ENCODE measurements at places on chromosomes 2 and 18.

DNA sequence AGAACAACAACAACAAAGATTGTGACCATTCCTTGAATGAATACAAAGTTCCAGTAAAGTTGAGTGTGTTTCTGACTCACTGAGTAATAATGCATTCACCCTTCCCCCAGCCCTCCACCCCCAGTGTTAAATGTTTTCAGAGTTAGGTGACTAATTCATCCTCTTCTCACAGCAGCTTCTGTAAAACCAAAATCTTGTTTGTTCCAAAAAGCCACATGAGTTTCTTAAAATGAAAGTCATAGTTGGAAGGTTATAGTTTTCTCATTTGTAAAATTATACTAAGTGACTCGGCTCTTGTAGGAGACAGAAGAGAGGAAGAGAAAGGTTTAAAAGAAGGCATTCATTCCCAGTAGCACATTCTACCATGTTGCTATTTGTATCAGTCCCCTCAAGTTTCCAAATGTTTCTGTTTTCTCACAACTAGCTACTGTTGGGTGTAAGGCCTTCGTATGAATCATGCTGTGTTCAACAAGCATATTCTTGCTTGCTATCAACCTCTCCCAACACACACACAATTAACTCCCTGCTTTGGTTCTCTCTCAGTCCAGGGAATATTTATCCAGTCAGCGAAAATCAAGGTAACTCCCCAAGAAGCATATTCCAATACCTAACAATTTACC, 75.3 kb downstream of the MBD2 start:
- peak; percentile 62 for DNase-seq

GRCh38 chr2:69086466-69086865, 73.5 kb downstream of the ANTXR1 start:
- no peak for DNase-seq

DNA sequence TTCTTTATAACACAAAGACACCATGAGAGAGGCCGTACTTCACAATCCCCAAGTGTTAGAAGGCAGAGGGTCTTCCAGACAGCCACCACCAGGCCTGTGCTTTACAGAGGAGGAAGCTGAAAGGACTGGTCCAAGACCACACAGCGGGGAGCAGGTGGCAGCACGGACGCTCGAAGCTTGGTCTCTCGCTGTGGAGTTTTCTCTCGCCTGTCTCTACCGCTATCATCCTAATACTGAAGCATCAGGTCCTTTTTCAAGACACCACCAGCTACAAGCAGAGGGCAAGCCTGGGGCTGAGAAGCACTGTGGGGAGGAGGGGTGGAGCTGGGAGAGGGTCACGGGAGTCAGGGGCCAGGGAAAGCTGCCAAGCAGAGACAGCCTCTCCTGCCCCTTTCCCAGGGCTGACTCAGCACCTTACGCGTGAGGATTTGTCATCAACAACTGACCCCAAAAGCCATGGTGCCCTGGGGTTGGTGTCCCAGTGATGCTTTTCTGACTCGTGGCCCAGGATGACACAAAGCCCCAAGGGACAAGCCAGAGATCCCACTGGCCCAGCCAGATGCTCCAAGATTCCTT, 31.9 kb upstream of the FOSL2 start:
- no peak for DNase-seq

- DNase-seq = no peak
Measured at GRCh38 chr2:108364676-108365297, 13.0 kb upstream of the SULT1C4 start.

DNA sequence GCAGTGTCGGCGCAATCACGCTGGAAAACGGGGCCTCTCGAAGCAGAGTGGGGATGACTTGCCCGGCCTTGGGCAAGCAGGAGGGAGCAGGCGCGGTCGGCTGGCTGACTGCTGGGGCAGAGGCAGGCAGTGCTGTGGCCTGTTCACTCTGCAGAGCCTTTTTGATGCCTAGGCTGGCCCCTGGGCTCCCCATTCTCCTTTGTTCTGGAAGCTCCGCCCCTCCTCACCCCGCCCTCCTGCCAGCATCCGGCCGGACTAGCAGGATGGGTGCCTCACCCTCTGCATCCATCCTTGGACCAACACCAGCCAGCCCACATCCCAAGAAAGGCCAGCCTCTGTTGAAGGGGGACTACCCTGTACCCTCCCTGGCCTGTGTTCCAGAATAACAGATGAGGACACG, at the start of gene ASPRV1:
Gene ASPRV1 (minus strand): TSS at position 136 of the 400 bp plus-strand sequence. CDS start 195 bp downstream, outside the sequence.
- DNase-seq = peak; percentile 52

GRCh38 chr2:158741625-158742024, 53.5 kb upstream of the DAPL1 start:
- DNase-seq = no peak

DNA sequence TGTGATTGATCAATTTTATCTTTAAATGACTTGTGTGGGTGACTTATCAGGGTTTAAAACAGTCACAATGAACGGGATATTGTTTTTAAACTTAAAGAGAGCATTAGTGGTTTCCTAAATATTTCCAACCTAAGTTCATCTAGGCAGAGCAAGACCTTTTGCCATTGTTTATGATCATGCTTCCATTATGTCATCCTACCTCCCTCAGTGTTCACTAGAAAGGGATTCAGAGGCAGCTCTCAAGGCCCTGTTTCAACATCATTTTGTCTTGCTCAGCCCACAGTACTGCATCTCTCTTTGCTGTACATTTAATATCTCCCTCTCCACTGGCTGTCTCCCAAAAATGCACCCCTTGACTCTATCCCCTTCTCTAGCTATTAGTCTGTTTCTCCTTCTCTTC, 21.5 kb upstream of the PELI1 start:
- DNase-seq = no peak

GRCh38 chr2:82538590-82539279, 1920.3 kb downstream of the SUCLG1 start:
- DNase-seq = no peak

DNA sequence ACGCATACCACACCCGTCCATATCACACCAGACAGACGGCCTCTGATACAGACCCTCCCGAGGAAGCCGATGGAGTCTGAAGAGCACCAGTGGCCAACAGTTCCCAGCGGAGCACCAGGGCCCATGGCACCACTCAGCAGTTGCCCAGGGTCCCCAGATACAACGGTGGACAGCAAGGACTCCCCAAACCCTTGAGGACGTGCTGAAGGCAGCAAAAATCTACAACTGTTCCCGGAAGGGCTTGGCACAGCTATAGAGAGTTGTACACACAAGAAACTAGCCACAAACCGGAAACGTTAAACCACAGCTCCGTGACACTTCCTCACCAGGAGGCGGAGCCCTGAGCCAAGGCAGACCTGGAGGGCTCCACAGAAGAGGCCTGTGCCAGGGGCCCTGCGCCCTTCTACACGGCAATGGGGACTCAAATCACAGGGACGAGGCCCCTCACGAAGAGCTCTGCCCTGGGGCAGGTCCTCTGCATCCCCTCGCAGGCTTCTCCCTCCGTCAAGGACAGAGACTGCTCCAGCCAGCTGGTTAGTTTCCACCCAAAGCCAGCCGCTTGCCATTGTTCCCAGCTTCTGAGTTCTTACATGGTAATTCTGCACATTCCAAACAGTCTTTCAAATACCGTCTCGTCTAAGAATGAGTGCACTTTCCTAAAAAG, 133.4 kb downstream of the HDAC4 start:
- DNase-seq = no peak

GRCh38 chr2:72830273-72830672, 4.4 kb upstream of the EXOC6B start:
- no peak for DNase-seq

- DNase-seq = no peak
Measured at GRCh38 chr2:2810504-2810903, 479.4 kb upstream of the MYT1L start.

GRCh38 chr18:59501920-59502273, 142.8 kb upstream of the LMAN1 start:
- DNase-seq = no peak

DNA sequence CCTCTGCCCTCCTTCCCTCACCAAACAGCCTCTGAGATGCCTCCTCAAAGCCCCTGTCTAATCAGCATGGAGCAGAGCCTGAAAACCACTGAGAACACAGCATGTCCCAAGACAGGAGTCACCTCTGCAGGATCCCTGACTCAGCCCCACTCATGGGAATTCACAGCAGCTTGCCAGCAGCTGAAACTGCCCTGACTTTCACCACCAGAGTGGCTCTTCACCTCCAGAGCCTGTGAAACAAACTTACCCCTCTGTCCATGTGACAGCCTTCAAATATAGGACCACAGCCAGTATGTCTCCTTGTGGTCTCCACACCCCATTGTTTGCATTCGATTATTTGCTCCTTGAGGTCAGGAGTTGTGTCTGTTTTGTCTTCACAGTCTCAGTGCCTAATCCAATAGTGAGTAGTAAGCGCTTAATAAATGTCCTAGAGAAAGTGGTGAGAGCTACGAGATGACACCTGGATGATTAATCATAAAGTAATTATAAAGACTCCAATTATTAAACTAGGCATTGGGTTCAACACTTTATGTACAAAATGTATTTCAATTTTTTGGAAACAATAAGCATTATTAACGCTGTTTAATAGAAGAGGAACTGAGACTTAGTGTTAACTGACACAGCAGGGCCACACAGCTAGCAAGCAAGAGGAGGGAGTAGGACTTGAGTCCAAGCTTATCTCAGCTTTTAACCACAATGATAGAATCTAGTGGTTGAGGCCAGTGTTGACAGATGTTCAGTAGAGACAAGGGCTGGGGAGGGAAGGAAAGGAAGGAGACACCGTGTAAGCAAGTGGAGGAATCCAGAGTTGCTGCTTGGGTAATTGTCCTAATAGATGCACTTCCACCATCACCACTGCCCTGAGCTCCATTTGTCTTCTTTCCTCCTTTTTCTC, 358.7 kb upstream of the TNP1 start:
- no peak for DNase-seq

- no peak for DNase-seq
Measured at GRCh38 chr18:37948471-37948870, 382.9 kb upstream of the CELF4 start.
